ENCODE measurements at places on chromosomes 2 and 18.

DNA sequence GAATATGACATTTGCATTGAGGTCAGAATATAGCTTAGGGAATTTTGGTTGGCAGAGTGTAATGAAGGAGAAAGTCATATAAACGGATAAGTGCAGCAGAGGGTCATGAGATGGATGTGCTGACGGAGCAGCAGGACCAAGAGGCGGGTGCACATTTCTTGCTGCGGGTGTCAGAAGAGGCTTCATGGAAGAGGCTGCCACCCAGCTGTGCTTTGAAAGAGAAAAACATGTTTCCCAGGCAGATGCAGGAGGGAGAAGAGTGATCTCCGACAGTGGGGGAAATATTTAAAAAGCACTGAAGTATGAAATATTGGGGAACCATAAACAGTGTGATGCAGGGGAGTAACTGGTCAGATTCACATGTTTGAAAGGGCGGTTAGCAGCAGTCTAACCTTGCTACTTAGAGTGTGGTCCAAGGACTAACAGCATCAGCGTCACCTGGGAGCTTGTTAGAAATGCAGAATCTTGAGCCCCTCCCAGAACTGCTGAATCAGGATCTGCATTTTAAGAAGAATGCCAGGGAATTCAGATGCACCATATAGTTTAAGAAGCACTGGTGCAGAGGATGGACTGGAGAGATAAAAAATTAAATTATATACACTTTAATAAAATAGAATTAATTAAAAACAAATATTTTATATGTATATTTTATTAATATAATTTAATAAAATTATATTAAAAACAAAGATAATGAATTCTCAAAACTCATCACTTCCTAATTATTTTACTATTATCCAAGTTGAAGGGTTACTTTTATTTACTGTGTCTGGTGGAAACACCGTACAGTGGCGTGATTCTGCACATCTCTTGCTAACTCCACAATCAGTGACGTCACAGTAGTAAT is 36.1 kb upstream of the SCYGR1 start:
- DNase-seq: no peak

DNA sequence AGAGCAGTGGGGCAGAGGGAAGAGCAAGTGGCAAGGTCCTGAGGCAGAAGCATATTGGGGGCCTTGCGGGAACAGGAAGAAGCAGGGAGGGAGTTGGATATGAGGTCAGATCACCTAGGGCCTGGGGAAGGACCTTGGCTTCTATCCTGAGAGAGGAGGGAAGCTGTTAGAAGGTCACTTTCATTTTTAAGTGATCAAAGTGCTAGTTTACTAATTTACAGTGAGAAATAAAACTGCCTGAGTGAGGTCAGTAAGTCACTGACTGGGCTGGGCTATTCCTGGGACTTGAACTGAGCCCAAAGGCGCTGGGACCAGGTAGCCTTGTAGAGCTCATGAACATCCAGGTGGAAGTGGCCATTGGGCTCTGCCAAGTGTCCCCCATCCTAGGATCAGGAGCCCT is 76.6 kb upstream of the B3GNT7 start:
- no peak for DNase-seq

DNA sequence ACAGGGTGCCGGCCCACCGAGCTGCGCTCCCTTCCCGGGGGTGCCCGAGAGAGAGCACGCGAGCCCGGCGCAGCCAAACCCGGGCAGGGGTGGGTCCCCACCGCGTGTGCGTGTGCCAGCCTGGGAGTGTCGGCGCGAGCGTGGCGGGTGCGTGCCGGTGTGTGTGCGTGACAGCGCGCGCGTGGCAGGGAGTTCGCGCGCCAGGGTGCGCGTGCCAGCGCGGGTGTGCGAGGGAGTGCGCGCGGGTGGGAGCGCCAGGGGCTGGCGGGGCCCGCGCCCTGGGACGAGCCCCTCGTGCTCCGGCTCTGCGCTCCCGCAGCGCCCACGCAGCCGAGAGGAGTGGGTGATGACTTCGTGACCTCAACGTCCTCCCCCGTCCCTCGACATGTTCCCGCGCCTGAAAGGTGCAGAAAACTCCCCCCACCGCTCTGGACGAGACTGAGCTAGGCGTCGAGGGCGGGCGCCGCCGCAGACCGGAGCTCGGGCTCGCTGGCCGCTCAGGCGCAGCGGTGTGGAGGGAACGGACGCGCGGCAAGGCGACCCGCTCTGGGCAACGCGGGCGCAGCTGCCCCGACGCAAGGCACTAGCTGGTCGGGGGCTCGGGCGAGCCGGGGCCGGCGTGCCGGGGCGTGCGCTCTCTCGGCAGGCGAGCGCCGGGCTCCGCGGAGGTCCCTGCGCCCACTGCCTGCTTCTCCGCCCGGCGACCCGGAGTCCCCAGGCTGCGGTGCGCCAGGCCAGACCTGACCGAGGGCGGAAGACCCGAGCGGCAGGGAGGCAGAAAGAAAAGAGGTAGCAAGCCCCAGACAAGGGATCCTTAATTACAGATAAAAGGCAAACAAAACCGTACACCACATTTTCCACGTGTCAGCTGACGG is 582.8 kb downstream of the ZEB2 start:
- no peak for DNase-seq

- no peak for DNase-seq
Measured at GRCh38 chr2:168685600-168686451, 116.6 kb upstream of the NOSTRIN start.

DNA sequence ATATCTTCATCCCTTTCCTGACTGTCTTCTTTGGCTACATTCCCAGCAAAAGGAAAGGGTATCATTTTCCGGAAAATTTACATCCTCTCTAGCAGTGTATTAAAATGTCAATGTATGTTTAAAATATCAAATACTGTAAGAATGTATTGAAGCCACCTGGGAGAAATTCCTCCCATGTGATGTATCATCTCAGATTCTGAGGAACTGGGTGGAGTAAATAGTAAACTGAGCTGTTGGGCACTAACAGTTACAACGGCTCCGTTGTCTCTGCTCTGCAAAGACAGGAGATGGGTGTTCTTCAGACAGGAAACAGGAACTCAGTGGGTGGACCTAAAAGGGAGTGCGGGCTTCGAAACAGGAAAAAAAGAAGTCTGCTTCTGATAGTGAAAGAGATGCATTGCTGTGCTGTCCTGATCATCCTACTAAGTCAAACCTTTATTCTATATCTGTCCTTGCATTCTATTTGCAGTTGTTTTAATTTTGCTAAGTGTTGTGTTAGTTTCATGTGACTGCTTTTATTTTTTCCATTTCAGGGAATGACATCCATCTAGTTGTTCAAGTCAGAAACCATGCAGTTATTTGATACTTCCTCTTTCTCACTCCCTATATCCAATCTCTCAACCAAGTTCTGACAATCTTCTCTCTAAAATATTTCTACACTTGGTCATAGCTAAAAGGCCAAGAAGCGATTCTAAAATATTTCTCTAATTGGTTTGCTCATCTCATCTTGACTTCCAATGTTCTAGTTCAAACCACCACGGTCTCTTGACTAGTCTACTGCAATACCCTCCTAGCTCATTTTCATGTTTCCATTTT is 19.4 kb downstream of the DOK1 start:
- no peak for DNase-seq

GRCh38 chr2:64325852-64326577 is 127.9 kb upstream of the LGALSL start:
- DNase-seq: no peak

GRCh38 chr2:238042849-238043584 is 17.8 kb upstream of the SCLY start:
- no peak for DNase-seq

All from activated T-helper 1 cell treated with anti-CD3 and anti-CD28 coated beads, Interleukin-2, amount 50 U/mL, for 16 hours (primary cell).